ENCODE measurements at places on chromosomes 5 and 9.

- DNase-seq: peak; percentile 52
Measured at GRCh38 chr5:39370555-39371366, 6.5 kb upstream of the C9 start.

DNA sequence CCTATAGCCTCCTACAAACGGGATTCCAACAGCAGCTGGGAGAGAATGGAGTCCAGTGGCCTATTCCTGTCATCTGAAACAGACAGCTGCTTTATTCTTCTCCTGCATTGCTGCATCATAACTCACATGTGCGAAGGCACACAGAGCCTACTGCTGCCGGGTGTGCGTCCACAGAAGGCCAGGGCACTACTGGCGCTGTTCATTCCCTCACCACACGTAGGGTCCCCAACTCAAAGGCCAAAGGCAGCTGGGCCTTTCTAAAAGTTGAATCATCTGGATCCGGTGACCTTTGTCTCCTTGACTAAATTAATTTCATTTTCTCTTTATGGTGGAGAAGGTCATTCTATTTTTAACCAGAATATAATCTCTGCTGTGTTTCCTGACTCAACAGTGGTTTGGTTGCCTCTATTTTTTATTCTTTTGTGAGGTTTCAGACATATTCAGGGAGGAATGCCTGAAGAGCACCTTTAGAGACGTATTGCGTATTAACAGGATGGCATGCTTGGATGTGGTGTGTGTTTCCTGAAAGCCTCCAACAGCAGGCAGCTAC, 10.8 kb upstream of the SPATA24 start:
- no peak for DNase-seq

DNA sequence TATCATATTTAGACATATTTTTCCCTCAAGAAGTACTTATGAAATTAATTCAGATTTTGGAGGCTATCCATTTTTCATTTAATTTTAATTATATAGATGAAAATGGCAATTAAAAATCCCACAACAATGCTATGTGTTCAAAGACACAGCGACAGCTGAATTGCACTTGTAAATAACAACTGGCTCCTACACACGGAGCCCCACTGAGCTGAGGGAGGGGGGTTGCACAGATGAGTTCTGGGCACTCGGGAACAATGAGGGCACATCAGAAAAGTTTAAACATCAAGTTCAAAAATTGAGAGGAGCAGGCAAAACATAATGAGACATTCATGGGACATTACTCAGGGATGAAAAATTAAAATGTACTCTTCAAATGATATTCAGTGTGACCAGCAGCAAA, 104.9 kb downstream of the MARCHF3 start:
- no peak for DNase-seq

GRCh38 chr5:176578391-176578808, 29.3 kb downstream of the CDHR2 start:
- peak; percentile 77 for DNase-seq

DNA sequence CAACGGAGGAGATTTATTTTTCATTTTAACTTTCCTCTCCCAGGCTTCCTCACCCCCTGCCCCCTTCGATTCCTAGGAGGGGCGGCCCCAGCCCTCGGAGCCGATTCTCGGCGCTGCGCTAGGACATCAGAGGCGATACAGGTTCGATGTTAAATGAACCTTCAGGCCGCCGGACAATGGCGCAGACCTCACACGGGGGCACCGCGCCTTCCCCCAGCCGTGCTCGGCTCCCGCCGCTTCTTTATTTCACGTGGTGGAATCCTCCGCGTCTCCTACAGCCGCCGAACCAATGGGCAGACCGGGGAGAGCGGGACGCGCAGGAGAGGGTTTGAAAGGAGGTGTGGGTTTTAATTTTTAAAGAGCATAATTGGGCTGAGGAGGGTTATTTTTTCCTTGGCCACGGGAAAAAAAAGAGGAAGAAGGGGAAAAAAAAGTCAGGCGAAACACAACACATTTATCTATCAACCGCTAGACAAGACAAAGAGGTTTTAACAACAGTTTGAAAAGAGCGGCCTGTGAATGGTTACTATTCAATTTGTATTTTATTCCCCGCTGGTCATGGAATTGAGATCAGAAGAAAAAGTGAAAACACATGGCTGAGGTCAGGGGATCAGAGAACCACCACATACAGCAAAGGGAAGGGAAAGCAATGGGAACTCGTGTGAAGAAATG, 126.8 kb downstream of the TMEM174 start:
- no peak for DNase-seq

- no peak for DNase-seq
Measured at GRCh38 chr9:135865531-135865930, 41.8 kb downstream of the CAMSAP1 start.

- DNase-seq: peak; percentile 96
Measured at GRCh38 chr9:33458444-33458843, 11.1 kb upstream of the AQP3 start.

DNA sequence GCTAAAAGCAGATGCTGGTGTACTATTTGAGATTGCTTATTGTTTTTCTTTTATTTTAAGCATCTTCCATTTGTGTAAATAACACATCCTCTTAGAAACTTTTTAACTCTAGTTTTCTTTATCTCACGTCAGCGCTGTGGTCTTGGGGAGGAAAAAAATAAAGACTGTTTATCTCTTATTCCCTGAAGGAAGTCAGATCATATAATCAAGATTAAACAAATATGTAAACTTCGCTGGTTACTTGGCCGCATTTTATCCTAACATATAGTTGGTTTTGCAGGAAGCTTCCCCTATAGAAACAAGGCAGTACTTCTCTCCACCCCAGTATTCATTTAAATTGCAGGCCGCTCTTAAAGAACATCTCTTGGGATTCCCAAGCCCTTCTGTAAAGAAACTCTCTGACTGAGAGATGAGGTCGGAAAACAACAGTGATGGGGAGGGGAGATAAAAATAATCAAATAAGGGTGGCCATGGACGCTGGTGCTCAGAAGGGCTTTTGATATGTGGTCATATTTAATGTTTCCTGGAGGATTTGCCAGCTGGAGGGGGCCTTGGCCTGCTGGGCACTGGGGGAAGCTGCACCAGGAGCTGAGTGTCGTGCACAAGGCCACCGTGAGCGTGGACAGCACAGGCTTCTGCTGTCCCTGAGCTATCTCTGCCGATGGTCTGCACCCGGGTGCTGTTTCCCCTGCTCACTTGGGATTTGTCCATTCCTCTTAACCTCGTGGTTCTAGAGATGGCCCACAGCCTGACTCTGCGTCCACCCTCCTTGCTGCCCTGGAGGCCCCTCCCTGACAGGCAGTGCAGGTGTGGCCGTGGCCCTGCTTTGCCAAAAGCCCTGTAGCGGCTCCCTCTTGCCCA, 23.8 kb downstream of the NEURL1B start:
- DNase-seq: no peak

DNA sequence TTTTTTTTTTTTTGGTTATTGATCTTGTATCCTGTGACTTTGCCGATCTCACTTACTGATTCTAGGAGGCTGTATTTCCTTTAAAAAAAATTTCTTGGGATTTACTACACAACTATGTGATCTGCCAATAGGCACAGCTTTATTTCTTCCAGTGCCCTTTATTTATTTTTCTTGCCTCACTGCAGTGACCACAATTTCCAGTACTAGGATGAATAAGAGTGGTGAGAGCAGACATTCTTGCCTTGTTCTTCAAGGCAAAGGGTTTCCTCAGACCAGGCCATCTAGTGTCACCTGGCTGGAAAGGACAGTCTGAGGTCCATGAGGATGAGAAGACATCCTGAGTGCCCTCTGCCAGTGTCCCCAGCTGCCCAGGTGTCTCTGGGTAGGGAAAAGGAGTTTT, 265.4 kb downstream of the SPOCK1 start:
- DNase-seq: no peak

DNA sequence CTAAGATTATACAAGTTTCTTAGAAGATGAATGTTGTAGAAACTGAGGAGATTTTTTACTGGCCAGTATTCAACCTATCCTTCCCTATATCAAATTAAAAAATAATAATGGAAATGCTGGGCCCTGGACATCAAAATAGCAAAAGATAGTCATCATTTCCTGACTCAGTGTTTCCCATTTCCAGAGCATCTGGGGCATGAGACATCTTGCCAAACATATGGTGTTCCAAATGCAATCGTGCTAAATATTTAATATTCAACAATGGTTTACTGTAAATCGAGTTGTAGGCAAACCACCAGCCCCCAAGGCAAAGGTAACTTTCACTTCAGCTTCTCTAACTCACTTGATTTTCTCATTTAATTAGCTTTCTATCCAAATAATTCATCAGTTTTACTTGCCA, 152.9 kb downstream of the FRMD3 start:
- no peak for DNase-seq

DNA sequence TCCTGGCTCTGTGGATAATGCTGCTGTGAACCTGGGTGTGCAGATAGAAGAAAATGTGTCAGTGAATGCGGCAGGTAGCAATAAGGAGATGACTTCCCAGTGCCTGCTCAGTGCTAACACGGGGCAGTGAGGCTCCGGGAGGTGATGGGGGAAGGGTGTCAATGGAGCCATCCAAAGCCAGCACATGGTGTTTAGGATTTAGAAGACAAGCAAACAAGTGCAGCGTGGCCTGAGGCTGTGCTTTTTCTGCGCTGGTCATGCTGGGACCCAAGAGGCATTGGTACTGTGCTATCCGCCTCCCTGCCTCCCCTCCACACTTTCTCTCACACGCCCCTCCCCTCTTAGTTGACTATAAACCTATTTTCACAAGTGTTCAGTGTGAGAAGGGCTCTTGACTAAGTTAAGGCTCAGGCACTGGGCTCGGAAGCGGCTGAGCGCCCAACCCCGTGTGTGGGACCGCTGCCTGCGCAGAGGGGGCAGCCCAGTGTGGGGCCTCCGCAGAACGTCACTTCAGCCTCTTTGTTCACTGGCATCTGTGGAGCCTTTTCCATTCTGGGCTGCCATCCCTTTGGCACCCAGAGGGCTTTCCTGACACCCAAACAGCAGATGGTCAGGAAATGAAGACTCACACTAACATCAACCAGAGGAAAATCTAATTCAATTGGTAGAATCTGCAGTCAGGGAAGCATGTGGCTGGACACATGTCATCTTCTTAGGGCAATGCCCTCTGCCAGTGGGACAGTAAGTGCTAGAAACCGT, 21.8 kb upstream of the NINJ1 start:
- no peak for DNase-seq

DNA sequence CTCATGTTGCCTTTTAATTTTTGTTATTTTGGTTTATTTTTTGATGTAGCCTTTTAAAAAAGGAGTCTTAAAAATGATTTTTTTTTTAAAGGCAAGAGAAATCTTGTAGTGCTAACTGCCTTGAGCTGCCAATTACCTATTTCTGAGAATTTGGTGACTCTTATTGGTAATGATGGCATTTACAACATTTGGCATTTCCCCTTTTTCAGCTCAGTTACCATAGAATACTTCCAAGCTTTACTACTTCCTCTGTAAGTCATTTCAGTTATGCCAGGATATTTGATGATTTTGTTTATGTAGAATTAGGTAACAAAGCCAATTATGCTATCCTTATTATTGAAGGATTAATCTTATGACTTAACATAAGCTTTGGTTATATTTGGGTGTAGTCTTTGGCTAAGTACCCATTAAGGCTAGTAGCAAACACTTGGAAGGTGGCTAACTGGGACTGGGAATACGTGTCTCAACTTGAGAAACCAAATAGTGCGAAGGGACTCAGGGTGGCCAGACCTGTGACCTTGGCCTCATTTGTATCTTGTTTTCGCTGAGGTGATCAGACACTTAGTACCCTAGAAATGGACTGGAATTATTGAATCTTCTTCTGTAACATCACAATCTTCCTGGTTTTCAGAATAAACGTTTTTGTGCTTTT, 27.7 kb downstream of the CDC37L1 start:
- DNase-seq: no peak

DNA sequence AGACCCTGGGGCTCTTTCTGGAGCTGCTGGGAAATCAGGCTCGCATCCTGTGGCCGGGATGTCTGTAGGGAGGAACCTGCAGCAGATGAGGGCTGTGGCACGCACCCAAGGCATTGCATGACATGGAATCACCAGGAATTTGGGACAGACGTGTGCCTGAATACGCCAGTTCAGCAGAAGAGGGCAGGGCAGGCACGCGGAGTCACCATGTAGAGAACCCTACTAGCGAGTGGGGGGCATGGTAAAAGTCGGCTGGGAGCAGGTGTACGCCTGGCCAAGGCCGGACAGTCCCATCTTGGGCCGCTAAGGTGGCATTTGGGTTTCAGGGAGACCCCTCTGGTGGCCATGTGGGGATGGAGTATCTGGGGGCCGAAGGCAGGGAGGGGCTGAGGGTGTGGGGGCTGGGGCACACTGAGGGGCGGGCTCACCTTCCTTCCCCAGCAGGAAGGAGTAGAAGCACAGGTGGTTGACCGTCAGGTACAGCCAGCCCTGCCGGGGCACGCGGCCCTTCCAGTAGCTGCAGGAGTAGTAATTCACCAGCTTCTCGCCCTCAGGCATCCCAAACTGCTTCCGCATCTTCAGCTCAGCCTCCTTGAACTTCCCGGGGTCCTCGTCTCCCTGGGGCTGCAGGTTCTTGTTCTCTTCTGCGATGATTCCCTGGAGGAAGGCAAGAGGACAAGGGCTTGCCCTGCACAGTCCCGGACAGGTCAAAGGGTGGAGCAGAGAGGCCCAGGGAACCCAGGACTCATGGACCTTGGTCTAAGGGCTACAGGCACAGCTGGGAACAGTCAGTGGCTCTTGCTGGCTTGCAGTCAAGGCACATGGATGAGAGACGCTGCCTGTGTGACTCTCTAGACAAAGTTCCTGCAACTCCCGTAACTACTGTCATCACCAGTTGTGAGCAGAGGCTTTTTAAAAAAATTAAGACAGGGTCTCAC, 13.5 kb downstream of the TBC1D9B start:
- no peak for DNase-seq

GRCh38 chr5:7755958-7756357, 95.0 kb downstream of the CFAP90 start:
- no peak for DNase-seq

All from bronchial epithelial cell (primary cell).